CD4-positive, alpha-beta T cell treated with Interleukin-1 beta for 1 hour (primary cell): ENCODE measurements at places on chromosomes 7 and 10.

GRCh38 chr10:112532189-112532588 lies 85.2 kb downstream of the VTI1A start:
- DNase-seq, result no peak

GRCh38 chr7:55230014-55230413 lies 135.1 kb upstream of the LANCL2 start:
- DNase-seq, result no peak

- DNase-seq, result no peak
Observed at GRCh38 chr10:103353281-103353680, 2.3 kb upstream of the PCGF6 start.

DNA sequence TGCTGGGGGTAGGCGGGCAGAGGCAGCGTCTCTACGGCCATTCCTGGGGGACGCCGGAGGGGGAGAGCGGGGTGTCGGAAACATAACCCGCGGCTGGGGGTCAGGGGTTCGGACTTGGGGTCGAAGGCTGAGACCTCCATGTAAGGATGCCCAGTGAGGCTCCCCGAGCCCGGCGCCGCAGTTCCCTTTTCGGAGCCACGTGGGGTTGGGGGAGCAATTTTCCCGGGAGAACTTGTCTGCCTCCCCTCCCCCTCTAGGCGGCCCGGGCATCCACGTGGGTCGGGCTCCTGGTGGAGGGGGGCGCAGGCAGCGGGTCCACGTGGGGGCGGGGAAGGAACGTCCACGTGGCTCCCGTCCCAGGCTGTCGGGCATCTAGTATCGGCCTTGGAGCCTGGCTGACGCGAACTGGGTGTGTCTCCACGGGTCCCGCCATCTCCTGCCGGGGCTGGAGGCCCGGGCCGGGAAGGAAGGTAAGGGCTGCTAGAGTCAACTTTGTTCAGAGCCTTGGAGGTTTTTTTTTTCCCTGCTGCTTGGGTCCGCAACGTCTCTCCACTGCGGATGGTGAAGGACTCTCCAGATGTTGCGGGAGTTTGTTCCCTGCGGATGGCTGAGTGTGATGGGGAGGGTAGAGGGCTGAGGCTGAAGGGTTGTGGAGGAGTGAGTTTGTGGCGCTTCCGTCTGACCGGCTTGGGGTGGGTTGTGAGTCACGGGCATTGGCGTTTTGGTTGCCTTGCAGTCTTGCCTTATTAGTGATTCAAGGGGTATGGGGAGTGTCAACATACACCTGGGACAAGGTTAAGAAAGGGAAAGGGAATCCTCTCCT lies 744 bp downstream of the PPRC1 start:
- DNase-seq, result peak; percentile 49

- DNase-seq, result no peak
Observed at GRCh38 chr7:126803060-126803665, 449.6 kb downstream of the GRM8 start.

- DNase-seq, result no peak
Observed at GRCh38 chr7:84183741-84184140, 10.8 kb downstream of the SEMA3A start.

DNA sequence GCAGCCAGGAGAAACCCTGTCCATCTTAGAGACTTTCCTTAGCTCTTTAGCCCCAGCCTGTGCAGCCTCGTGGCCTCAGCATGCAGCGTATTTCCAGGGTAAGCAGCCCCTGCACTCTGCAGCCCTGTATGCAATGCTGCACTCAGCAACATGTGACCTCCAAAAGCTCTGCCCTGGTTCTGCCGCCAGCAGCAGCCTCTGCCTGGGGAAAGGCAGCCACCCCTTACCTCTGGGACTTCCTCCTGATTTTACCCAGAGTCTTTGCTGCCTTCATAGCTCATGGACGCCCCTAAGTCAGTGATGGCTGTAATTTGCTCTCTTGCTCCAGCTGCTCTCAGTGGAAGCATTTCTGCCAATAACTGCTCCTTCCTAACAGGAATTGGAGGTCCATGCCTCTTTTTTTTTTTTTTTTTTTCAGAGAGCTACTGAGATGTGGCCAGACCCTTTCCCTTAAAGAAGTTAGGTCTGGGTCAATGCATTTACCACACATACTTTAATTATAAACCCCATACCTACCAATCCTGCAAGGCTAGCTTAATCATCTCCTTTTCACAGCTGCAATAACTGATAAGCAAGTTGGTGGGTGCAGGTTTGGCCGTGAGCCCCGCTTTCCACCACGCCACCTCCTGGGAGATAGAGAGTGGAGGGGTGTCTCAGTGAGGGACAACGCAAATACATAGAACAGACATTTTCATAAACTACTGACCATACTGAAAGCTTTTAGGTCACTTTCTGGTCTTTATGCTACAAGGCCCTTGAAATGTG lies 71.7 kb downstream of the RAMP3 start:
- DNase-seq, result no peak

DNA sequence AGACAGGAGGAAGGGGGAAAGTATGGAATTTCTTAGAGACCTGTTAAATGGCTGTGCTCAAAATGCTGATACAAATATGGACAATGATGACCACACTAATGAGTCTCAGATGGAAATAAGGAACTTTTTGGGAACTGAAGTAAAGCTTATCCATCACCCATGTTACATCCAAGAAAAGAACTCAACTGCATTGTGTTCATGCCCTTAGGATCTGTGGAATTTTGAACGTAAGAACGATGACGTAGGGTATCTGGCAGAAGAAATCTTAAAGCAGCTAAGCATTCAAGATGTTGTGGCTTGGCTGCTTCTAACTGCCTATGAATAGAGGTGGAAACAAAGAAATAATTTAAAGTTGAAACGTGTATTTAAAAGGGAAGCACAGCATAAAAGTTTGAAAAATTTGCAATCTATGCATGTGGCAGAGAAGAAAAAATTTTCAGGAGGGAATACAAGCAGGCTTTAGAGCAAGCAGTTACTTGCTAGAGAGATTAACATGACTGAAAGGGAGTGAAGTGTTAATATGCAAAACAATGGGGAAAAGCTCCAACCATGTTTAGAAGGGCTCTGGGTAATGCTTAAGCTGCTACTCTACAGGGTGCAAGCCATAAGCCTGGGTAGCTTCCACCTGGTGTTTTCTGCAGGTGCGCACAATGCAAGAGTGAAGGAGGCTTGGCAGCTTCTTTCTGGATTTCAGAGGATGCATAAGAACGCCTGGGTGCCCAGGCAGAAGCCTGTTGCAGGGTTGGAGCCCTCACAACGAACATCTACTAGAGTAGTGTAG lies 499.7 kb upstream of the SEMA3D start:
- no peak for DNase-seq

- no peak for DNase-seq
Observed at GRCh38 chr10:42955493-42955889, 121.4 kb upstream of the RET start.

GRCh38 chr10:79392506-79393176 lies 45.4 kb downstream of the PPIF start:
- no peak for DNase-seq

GRCh38 chr7:127578711-127579275 lies 6.6 kb downstream of the GCC1 start:
- no peak for DNase-seq

DNA sequence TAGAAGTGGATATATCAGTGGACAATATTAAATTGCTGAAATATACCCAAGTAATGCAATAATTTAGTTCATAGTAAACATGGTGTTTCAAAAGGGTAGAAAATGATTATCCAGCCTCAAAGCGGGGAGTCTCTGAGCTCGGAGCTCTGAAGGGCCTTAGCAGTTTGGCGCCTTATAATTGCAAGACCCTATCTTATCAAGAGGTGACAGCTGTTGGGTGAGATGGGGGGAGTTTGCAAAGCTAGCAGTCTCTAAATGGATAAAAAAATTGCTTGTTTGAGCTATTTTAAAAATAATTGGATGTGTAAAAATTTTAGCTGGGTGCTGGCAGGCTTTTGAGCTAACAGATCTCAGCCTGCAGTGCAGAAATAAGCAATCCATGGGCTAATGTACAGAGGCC lies 219.2 kb downstream of the CCSER2 start:
- no peak for DNase-seq

DNA sequence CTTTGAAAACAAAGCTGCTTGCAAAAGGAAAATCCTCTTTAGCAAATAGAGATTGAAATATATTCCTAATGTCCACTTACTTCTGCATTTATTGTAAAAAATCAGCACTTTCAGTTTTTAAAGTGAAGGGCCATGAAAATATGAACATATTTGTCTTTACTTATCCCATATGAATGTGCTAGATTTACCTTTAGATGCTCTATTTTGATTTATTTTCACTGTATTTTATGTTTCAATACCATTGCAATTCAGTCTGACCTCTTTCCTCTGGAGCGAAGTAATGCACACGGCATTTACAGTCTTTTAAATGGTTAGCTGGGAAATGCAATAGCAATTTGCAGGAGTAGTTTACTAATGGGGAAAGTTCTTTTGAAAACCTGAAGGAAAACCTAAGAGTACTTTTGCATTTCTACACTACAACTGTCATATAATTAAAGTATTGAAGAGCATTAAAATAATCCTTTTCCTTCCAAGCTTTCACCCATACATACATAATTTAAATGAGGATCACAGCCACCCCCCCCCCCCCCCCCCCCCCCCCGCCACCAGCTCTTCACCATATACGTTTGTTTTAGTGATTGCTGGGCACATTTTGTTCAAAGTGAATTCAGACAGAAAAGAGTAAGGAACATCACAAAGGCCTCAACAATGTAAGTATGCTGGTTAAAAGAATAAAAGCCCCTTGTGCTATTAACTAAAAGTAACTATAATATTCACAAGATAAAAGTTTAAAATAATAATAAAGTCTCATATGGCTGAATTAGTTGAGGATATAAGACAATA lies 3.5 kb downstream of the SKIDA1 start:
- DNase-seq, result no peak
